CD4-positive, alpha-beta T cell treated with Interleukin-1 beta for 1 hour (primary cell): ENCODE measurements at places on chromosomes 11 and 22.

- no peak for DNase-seq
Observed at GRCh38 chr11:72358466-72359405, 75.6 kb downstream of the CLPB start.

DNA sequence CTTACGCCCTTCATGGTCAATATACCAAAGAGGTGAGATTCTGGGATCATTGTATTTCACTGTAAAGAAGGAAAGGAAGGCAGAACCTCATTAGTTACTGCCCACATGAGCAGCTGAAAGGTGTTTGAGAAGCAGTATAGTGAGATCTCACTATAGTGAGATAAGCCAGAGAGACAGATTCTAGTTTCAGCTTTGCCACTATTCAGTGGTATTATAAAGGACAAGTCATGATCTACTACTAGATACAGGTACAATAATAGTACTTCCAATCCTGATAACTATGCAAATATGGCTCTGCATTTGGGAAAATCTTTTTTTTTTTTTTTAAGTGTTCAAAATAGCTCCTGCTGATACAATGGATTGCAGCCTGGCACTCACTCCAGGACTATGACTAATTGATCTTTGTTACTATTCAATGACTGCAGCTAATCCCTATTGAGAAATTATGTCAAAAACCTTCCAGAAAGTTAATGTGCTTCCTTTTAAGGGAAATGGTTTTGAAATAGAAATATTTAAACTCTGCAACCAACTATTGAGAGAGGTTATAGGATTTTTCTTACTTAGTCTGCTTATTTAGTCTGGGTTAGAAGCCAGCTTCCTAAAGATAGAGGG lies 8.3 kb upstream of the DLAT start:
- DNase-seq = no peak

- no peak for DNase-seq
Observed at GRCh38 chr22:33520904-33521780, 399.1 kb downstream of the LARGE1 start.

GRCh38 chr11:106271686-106272085 lies 194.2 kb downstream of the AASDHPPT start:
- no peak for DNase-seq

GRCh38 chr11:101996111-101996510 lies 51.1 kb upstream of the CFAP300 start:
- DNase-seq = no peak

- no peak for DNase-seq
Observed at GRCh38 chr11:47552056-47552565, 821 bp downstream of the CELF1 start.

DNA sequence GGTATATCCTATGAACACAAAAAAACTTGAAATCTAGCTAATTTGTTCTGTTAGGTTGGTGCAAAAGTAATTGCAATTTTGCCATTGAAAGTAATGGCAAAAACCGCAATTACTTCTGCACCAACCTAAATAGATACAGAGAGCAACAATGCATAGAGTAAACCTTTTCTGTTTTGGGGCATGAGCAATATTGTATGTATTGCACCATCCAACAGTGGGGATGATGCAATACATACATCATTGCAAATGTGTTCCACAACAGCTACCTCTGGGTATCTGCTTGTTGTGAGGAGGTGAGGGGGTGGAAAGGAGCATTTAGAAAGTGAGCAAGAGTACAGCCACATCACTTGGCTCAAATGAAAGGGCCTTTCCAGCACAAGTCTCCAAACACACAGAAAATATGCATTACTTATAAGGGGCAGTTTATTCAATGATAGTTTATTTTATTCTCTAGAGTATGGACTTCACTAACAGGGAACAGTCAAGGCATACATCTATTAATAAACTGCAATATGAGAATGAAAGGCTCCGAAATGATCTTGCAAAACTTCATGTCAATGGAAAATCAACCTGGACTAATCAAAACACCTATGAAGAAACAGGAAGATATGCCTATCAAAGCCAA lies 77.3 kb downstream of the DEUP1 start:
- DNase-seq = no peak

DNA sequence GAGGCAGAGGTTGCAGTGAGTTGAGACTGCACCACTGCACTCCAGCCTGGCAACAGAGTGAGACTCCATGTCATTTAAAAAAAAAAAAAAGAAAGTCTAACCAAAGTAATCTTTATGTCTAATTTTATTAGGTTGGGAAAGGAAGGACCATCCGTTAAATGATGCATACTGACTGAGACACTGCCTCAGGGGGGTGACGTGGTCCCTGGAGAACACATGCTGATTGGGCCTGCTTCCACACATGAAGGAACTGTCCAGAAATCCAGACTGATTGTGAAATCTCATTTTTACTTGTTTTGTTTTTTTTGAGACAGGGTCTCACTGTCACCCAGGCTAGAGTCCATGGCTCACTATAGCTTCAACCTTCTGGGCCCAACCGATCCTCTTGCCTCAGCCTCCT lies 5.5 kb downstream of the SF3A1 start:
- no peak for DNase-seq

- DNase-seq = no peak
Observed at GRCh38 chr22:33562501-33562900, 357.8 kb downstream of the LARGE1 start.

DNA sequence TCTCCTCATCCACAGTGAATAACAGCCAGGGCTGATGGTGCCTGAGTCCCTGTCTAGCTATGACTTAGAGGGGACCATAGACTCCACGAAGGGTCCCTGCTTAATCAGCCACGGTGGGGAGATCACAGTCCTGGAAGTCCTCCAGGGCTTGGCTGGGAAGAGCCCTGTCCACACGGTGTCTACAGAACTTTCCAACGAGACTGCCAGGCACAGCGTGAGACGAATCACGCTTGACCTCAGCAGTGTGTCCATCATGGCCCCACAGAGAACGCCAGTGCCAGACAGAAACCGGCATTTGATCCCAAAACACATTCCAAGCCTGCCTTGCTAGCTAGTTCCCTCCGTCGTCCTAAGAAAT lies 143.4 kb downstream of the CRYBB2 start:
- DNase-seq = no peak

DNA sequence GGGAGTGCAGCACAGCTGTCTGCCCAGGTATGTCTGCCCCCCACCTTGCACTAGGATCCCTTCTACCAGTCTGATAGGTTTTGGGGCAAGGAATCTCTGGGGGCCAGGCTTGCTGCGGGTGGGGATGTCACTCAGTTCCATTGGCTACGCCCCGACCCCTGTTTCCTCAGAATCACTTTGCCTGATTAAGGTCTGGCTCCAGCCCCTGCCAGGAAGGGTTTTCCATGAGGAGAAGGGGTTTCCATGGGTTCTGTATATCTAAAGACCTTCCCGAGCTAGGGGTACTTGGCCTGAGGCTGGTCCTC lies 14.0 kb downstream of the OTOG start:
- no peak for DNase-seq

- DNase-seq = no peak
Observed at GRCh38 chr11:66232769-66233168, 35.7 kb upstream of the RAB1B start.

- peak; percentile 31 for DNase-seq
Observed at GRCh38 chr22:40178417-40179409, 988 bp downstream of the TNRC6B start.

DNA sequence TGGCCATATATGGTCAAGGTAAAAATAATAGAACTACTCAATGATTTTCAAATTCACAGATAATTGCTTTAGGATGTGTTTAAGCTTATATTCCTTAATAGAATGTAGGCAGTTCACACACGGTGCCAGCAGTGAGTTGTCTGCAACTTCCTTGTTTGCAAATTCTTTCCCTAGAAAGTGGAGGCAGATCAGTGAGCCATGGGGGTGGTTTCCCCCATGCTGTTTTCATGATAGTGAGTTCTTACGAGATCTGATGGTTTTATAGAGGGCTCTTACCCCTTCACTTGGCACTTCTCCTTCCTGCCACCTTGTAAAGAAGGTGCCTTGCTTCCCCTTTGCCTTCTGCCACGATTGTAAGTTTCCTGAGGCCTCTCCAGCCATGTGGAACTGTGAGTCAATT lies 111.8 kb upstream of the LMO1 start:
- DNase-seq = no peak

- DNase-seq = no peak
Observed at GRCh38 chr22:42310291-42311015, 40.0 kb upstream of the TCF20 start.

DNA sequence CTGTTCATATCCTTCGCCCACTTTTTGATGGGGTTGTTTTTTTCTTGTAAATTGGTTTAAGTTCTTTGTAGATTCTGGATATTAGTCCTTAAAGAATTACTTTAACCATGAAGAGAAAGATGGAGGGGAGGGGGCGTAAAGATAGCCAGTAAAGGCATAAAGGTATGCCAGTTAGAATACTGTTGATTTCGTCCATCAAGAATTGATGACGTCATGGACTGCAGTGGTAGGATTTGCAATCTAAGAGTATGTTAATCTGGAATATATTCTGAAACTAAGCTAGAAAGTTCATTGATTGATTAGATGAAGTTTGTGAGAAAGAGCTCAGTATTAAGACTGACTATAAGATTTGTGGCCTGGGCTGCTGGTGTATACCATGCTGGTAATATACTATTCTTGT lies 856.1 kb downstream of the NTM start:
- no peak for DNase-seq

DNA sequence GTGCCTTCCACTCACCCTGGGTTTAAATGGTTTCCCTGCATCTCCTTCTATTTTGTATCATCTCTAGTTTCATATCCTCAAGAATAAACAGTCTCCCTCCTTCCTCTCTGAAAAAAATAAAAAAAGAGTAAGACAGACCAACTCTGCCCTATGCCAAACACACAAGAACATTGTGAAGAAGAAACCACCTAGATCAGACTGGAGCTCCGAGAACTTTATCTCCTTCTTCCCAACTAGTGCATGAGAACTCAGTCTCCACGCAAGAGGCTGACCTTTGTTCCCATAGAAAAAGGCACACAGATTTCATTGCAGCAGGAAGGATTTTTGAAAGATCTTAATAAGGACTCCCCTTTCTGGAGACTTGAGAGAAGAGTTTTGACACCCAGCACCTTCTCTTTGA lies 8.7 kb upstream of the PEX26 start:
- DNase-seq = no peak

- peak; percentile 37 for DNase-seq
Observed at GRCh38 chr11:122863704-122864326, 18.7 kb upstream of the JHY start.

DNA sequence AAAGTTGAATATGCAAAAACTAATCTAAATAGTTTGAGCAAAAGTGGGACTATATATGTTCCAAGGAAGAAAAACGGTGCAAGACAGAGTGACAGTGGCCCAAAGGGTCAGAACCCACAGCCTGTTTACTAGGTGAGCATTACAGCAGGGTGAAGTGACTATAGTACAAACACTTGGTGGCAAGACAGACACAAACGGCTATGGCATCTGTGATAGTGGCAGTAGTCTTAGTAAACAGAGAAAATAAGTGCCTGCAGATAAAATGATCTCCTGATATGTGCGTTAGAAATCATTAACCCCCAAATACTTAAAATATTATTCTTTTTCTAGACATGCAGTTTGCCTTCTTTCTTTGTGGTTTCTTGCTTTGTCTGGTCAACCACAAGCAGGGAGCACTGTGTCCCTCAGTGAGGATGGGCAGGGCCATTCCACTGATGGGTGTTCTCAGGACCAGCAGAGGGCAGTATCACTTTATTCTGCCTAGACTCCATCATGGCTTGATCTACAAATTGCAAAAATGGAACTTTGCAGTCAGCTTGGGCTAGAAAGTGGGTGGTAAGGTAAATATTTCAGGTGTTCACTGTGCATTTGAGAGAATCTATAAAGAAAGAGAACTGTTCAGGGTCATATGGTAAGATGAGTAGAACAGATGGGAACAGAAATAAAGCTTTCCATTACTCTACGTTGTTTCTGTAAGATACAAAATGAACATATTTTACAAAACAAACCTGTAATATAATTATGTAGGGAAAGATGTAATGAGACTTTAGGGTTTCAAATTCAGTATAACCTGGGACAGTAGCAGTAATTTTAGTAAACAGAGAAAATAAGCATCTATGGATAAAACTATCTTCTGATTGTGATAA lies 198.2 kb downstream of the SWAP70 start:
- DNase-seq = peak; percentile 52

DNA sequence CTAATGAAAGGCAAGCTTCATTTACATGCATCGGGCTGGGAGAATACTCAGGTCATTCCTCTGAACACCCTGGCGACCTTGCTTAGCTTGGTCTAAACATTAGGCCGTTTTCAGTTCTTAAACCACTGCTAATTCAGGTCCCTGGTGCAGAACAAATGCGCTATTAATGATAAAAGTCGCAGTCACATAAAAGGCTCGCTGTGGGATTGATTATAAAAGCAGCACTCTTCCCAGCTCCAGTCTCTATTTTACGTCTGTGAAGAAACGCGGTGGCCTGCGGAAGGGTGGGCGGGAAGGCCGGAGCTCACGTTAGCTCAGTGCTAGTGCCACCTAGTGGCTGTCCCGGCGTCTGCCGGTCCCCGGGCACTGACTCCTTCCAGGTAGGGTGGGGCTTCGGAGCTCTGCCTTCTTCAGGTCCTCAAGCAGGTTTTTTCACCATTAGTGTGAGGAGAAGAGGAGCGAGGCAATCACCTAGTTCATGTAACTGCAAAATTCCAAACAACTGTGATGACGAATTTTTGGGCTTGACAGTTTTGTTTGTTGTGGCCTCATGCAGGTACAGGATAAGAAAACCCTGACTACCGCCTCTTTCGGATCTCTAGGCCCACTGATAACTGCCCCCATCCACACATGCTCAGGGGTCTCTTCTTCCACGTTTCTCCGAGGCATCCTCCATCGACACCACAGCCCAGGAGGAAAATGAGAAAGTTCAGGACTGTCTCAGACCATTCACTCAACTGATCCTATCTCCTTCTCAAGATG lies 66.5 kb upstream of the CLMP start:
- DNase-seq = peak; percentile 54

DNA sequence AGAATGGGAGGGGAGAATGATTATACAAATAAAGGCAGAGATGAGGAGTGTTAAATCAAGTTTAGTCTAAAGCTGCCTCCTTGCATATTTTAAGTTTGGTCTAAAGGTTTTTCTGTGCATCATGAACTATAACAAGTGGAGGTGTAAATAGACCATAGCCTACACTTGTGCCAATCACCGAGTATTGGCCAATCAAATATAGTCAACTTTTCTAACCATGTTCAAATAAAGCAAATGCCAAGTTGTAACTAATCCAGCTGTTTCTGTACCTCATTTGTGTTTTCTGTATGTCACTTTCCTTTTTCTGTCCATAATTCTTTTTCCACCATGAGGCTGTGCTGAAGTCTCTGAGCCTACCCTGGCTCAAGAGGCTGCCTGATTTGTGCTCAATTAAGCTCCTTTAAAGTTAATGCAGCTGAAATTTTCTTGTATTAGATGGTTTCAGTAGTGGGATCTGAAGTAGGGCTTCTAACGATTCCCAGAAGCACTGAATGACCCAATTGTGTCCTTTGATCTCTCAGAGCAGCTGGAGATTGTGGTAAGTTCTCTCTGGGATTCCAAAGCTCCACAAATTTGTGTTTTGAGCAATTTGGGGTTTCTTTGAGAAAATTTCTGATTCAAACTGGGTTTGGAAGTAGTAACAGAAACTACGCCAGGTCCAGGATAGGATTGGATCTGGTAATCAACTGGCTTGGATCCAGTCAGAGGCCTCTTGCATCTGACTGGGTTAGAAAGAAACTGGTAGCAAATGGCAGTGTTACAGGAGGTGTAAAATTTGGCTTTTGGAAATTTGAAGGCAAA lies 25.6 kb downstream of the OR5A2 start:
- no peak for DNase-seq
